Activated gamma-delta T cell (primary cell): ENCODE measurements at places on chromosomes 4 and X.

GRCh38 chr4:176193938-176194337 is 1.4 kb downstream of the SPATA4 start:
- no peak for DNase-seq

GRCh38 chr4:140777386-140777785 is 21.2 kb upstream of the TBC1D9 start:
- DNase-seq, result no peak

DNA sequence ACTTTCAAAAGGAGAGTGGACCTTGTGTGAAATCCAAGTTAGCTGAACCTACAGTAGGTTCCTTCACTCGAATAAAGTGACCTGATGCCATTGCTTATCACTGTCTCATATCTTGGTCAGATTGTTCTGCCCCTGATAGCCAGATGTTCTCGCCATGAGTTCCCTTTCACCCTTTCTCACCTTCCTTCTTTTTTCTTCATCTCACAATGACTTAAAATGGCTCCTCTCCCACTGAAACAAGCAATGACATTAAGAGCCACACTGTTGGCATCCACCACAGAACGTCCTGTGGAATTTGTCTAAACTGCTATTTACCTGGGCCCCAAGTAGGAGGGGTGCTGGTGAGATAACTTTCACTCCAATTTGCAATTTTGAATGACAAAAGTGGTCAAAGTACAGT is 227.6 kb upstream of the PPP1R2C start:
- no peak for DNase-seq

- no peak for DNase-seq
Measured at GRCh38 chrX:15497865-15498264, 2.7 kb upstream of the BMX start.

DNA sequence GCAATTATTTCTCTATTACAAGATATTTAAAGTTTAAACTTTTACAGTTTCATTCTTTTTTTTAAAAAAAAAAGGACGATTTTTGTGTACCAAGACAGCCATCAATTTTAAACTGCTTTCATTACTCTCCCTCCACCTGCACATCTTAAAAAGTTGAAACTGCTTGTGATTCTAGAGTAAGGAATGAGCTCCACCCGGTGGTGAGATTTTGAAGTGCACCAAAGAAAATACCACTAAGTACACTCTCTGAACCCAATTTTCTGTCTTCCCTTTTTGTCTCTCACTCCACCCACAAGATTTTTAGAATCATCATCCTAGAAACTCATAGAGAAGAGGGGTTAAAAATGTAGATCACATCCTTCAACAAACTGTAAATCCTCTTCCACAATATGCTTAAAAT is 91.3 kb upstream of the WDR44 start:
- no peak for DNase-seq

- no peak for DNase-seq
Measured at GRCh38 chrX:72604112-72604511, 31.5 kb upstream of the HDAC8 start.

DNA sequence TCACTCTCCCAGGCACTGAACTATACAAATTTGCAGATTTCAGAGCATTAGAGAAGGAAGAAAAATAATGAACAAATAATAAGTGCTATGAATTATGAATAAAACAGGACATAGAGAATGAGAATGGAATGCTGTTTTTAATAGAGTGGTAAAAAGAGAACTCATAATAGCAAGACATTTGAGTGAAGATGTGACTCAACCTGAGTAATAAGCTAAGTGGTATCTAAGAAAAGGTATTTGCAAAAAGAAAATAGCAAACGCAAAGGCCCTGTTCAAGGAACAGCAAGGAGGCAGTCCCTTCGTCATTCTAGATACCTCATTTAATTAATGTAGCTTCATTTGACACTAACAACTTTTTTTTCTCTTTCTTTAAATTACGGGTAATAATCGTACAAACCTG is 1910.0 kb upstream of the TENM3 start:
- no peak for DNase-seq

- DNase-seq, result no peak
Measured at GRCh38 chr4:72842323-72842722, 227.2 kb downstream of the COX18 start.

GRCh38 chr4:41572956-41573355 is 35.0 kb downstream of the LIMCH1 start:
- no peak for DNase-seq

GRCh38 chr4:20318909-20319277 is 67.2 kb downstream of the SLIT2 start:
- DNase-seq, result no peak

DNA sequence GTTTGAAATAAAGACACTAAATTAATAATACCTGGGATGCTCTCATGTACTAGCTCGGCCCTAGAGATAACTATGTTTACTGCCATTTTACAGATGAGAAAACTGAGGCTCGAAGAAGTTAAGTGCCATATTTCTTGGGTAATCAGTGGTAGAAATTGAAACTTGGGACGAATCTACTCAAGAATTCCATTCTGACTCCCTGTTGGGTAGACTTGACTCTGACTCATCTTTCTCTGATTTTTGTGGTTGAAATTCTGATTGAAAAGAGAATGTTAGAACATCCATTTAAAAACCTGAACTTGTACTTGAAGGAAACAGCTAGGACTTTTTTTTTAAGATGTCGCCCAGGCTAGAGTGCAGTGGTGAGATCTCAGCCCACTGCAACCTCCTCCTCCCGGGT is 50.1 kb upstream of the NSUN7 start:
- DNase-seq, result no peak

DNA sequence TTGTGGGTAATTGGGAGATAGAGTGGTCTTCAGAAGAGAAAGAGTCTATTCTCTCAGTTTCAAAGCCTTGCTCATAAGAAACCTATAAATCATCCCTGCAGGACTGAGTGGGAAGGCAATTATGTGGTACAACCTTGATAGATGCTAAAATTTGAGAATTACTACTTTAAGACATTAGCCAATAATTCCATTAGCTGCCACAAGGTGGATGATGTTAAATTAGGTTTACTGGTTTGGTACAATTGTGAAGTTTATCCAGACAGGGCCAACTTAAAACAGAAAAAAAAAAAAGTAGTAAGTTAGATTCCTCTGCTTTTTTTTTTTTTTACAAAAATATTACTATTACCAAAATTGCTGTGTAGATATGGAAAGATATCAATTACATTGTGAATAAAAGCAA is 73.2 kb upstream of the AMOT start:
- DNase-seq, result no peak

GRCh38 chr4:116180157-116180601 is 905.2 kb downstream of the TRAM1L1 start:
- no peak for DNase-seq

GRCh38 chr4:162803378-162803777 is 363.3 kb downstream of the NAF1 start:
- no peak for DNase-seq

DNA sequence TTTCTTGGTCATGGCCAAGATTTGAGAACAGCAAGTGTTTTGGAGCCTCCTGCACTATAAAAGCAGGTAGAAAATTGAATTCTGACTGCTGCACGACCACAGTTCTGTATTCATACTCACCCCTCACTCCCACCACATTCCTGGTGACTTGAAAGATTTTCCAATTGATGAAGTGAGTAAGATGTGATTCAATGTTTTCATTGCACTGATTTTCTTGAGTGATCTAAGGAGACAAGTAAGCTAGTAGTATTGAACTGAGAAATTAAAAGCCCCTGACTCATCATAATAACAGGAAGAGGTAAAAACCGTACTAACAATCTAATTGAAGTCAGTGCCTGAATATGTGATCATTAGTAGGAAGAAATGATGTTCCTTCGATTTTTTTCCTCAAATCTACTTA is 6.1 kb upstream of the SEC24D start:
- DNase-seq, result no peak

- no peak for DNase-seq
Measured at GRCh38 chr4:177455561-177455970, 13.3 kb upstream of the AGA start.

DNA sequence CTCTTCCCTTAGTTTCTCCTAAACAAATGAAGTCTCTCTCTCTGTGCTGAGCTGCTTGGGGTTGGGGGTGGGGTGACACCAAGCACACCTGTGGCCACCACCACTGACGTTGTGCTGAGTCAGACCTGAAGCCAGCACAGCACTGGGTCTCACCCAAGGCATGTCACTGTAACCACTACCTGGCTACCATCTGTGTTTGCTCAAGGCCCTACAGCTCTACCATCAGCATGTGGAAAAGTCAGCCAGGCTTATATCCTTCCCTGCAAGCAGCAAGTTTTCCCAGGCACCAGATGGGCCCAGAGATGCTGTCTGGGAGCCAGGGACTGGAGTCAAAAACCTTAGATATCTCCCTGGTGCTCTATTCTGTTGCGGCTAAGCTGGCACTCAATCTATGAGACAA is 6.9 kb downstream of the CXCL10 start:
- no peak for DNase-seq

- no peak for DNase-seq
Measured at GRCh38 chr4:99305638-99306400, 15.0 kb upstream of the ADH1A start.
